ENCODE measurements at places on chromosomes 5 and 9. TPM values are rescaled to one million over a fixed set of nuclear protein-coding genes. Genes with fewer than 3 reads are reported as not detected.

Gene EGFL7
- total RNA-seq: 56.1 TPM

Gene FUT7
- not detected for total RNA-seq

Gene MYORG
- total RNA-seq: 7.3 TPM

Gene GFI1B
- total RNA-seq: 1.0 TPM

Gene FOXD4L6
- total RNA-seq: 0.21 TPM

Gene DTWD2
- total RNA-seq: 15.4 TPM

Gene PCDHA12
- total RNA-seq: 17.7 TPM
